ENCODE measurements at places on chromosomes 3 and 15.

GRCh38 chr3:51712511-51712931 lies 5.7 kb downstream of the GRM2 start:
- no peak for DNase-seq

- DNase-seq, result no peak
These were observed 23.5 kb downstream of the MYO5A start for GRCh38 chr15:52505151-52505550.

- no peak for DNase-seq
These were observed 50.9 kb upstream of the FSIP1 start for GRCh38 chr15:39833515-39833981.

GRCh38 chr3:66472313-66473134 lies 28.3 kb downstream of the LRIG1 start:
- no peak for DNase-seq

- DNase-seq, result no peak
These were observed 53.4 kb upstream of the ATP2B2 start for GRCh38 chr3:10558736-10559135.

- DNase-seq, result peak; percentile 10
These were observed 7.2 kb downstream of the LIPC start for GRCh38 chr15:58438956-58439355.

DNA sequence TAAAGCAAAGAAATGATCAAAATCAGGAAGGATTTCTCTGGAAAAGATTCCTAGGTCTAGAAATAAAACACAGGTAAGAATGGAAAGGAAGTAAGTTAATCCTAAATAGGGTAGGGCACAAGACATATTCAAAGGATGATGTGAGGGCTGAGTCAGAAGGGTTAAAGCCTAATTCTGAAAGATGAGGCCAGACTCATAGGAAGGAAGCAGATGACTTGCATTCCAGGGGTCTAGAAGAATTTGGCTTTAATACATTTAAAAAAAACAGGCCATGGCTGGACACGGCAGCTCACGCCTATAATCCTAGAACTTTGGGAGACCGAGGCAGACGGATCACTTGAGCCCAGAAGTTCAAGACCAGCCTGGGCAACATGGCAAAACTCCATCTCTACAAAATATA lies 3.2 kb downstream of the SSR3 start:
- DNase-seq, result no peak

- DNase-seq, result no peak
These were observed 35.6 kb downstream of the ZXDC start for GRCh38 chr3:126439968-126440708.

DNA sequence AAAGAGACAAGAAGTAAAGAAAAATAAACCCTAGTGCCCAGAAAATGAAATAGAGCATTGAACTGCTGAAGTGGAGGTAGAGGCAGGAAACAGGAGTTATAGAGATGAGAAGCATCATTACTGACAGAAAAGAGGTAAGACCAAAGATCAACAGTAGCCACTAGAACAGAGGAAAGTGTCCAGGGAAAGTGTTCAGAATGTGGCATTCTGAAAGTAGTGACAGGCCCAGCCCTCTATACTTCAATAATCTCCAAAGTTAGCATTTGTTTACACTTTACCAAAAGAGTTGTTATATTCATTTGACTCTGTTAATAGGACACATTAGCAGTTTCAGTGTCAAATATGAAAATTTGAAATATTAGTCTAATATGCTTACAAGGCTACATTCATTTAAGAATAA lies 727.1 kb upstream of the NECTIN3 start:
- no peak for DNase-seq

DNA sequence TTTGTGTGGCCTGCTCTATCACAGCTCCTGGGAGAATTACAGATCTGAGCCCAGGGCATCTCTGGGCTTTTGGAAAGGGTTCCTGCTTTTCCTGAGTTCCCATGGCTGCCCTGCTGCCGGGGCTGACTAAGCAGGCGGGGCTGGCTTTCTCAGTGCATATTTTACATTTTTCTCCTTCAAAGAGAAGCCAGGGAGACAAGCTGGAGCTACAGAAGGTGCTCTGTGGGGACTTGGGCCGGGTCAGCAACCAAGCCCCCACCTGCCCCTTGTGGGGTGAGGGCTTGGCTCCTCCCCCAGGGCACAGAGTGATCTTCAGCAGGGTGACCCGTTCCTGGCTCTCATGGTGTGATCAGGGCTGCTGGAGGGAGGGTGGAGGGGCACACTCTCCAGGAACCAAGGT lies 17.4 kb downstream of the ABTB1 start:
- DNase-seq, result no peak

DNA sequence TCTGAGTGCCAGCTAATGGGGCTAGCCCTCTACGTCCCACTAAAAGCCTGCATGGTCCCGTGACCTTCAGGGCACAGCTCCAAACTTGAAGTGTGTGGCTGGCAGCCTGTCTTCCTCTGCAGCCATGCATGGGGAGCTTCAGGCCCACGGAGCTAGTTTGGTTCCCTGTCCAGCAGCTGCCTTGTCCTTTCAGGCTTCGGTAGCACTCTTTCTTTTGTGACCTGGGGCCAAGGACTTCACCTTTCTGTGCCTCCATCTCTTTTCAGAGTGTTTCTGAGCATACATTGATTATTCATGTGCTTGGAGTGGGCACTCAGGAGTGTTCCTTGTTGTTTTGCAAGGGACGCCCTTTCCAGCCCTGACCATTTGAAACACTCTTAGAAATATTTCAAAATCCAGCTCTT lies 155.2 kb downstream of the DNAJB8 start:
- DNase-seq, result no peak

GRCh38 chr15:31476236-31476810 lies 149.7 kb downstream of the KLF13 start:
- no peak for DNase-seq

- DNase-seq, result no peak
These were observed 17.2 kb downstream of the SEC22A start for GRCh38 chr3:123218990-123219389.

DNA sequence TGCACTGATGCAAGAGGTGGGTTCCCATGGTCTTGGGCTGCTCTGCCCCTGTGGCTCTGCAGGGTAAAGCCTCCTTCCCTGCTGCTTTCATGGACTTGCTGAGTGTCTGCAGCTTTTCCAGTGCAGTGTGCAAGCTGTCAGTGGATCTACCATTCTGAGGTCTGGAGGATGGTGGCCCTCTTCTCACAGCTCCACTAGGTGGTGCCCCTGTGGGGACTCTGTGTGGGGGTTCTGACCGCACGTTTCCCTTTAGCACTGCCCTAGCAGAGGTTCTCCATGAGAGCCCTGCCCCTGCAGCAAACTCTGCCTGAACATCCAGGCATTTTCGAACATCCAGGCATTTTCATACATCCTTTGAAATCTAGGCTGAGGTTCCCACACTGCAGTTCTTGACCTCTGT lies 329.8 kb upstream of the NAALADL2 start:
- no peak for DNase-seq

DNA sequence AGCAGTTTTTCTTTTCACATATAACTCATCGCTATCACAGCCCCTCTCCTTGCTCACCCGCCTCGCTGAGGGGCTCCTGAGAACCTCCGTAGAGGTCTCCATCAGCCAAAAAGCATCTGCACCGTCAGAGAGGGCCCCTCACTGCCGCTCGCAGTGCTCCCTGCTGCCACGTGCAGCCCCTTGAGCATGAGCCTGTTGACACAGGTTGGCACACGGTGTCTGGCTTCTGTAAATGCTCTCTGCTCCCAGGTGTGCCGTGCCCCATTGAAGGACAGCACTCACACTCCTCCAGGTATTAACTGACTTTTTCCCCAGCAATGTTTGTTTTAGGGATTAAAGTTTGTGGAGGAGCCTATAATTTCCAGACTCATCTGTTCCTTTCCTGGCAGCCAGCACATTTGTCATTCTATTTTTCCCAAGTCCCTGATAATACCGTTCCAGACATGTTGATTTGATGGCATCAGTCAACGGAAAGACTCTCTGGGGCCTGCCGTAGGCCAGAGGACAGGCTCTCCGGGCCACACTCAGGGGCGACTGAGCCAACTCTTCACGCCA lies 2.1 kb upstream of the FURIN start:
- DNase-seq, result peak; percentile 4

DNA sequence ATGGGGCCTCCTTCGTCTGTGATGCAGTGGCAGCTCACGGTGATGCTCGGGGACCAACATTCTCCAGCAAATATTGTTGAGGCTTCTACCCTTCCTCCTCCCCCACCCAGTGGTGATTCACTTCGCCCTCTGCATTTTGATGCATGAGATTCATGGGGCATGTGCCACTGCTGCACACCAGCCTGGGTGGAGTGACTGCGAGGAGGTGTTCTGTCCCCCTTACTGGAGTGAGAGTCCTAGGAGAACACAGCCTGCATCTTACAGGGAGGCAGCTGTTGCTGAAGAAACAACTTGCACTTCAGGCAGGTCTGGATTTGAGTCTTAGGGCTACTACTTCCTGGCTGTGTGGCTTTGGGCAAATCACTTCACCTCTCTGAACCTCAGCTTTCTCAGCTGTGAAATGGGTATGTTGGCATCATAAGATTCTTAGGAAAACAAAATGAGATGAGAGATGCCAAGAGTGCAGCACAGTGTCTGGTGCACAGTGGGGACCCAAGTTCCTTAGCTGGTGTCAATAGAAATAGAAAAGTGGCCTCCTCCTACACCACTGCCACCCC lies 10.2 kb upstream of the SKOR1 start:
- DNase-seq, result no peak

- no peak for DNase-seq
These were observed 5.1 kb downstream of the HEMK1 start for GRCh38 chr3:50574444-50574831.

- DNase-seq, result no peak
These were observed 145.1 kb downstream of the SEMA6D start for GRCh38 chr15:47862402-47862801.

- no peak for DNase-seq
These were observed 184.0 kb downstream of the IGSF11 start for GRCh38 chr3:118850687-118851086.

DNA sequence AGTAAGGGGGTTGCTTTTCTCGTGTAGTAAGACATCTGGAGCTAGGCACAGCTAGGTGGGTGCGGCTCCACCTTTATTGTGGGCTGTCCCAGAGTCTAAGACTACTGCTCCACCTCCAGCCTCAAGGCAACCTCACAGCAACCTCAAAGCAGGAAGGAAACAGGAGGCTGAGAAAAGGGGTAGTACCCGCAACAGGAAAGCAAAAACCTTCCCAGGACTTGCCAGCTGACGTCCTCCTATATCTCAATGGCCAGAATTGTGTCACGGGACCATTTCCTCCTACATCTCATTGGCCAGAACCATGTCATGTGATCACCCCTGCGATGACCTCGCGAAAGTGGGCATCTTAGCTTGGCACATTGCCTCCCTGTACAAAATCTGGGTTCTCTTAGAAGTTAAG lies 4.3 kb upstream of the GPR160 start:
- DNase-seq, result no peak

DNA sequence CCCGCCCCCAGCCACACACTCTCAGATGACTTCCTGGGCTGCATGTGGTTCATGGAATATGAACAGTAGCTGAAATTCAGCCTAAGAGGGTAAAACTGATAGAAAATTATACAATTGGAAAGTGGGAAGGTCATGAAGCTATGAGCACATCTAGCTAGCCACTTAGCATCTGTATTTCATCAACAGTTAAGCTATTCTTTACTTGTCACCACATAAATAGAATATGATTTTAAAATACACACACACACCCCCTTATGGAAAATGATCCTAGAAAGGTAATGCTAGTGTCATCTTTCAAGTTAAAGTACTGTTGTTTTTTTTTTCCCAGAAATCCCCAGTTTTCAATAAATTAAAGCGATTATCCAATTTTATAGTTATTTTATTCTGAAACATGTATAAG lies 3.6 kb downstream of the MAP4 start:
- DNase-seq, result no peak

- no peak for DNase-seq
These were observed 209.1 kb upstream of the STRIT1 start for GRCh38 chr3:155502630-155503029.

GRCh38 chr3:143531101-143531500 lies 317.2 kb downstream of the SLC9A9 start:
- no peak for DNase-seq

DNA sequence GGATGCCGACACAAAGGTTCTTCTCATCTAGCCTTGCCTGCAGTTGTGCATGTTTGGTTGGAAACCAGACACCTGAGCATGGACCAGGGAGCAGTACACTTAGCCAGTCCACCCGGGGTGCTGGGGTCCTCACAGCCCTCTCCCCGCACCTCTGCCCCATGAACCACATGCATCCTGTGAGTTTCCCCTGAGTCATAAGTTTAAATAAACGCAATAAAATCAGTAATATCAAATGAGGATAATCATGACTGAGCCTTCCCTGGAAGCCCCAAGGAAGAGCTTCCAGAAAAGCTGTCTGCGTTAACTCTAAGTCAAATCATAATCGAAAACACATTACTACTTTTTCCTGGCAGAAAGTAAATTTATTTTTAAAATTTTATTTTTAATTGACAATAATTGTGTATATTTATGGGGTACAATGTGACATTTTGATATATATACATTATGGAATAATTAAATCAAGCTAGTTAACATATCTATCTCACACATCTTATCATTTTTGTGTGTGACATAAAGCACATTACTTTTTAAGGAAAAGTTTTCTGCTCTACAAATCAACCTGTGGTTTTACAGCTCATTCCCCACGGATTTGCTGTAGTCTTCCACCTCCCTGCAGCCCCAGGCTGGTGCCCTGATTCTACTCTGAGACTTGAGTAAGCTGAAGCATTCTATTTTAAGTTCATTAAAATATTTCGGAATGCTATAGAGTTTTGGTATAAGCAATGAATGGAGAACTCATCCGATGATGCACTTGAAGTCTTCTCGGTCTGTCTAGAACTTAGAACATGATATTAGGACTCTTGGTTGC lies 166.0 kb upstream of the EIF1B start:
- no peak for DNase-seq

DNA sequence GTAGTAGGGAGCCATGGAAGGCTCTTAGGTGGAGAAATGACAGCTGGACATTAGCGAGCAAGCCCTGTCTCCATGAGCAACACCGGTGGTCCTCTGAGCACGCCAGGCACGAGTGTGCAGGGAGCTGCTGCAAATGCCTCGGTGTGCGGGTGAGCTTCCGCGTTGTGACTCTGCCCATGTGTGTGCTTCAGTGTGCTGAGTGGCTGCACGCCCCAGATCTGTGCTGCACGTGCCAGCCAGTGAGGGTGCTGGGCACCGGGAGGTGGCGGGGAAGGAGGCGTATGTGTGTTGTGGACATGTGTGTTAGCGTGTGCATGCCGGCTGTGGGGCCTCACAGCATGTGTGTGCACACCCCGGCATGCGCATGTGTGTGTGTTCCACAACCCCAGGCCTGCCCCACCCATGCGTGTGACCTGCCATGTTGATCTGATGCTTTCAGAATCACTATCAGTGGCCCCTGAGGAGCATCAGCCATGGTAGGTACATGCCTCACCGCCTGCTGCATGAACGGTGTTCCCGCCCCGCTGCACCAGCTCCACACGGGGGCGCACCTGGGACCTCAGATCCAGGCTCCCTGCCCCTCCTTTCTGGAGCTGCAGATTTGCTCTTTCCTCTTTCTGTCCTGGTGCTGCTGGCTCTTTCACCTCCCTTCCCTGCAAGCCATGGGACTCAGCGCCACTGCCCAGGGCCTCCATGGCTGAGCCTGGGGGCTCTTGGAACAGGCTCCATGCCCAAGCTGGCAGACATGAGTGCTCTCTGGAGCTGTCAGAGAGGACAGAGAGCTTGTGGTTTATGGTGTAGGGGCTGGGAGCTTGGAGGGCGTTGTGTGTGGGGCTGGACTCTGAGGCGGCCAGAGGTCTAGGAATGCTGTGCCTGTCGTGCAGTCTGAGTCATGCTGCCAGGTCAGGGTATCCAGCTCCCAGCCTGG lies 169.4 kb downstream of the TBC1D2B start:
- no peak for DNase-seq

GRCh38 chr3:182414586-182414985 lies 378.7 kb upstream of the ATP11B start:
- no peak for DNase-seq

GRCh38 chr3:170475092-170475685 lies 56.5 kb downstream of the CLDN11 start:
- DNase-seq, result no peak

All from DMS153 (cell line).